ENCODE measurements at places on chromosomes 11 and 22. TPM values are rescaled to one million over a fixed set of nuclear protein-coding genes. Genes with fewer than 3 reads are reported as not detected.

DNA sequence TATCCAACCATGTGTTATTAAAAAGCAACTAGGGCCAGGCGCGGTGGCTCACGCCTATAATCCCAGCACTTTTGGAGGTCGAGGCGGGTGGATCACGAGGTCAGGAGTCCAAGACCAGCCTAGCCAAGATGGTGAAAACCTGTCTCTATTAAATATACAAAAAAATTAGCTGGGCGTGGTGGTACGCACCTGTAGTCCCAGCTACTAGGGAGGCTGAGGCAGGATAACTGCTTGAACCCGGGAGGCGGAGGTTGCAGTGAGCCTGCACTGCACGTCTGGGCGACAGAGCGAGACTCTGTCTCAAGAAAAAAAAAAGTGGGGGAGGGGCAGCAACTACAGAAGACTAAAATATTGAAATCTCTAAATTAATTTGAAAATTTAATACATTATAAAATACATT lies 18.4 kb downstream of the CHORDC1 start:
- no peak for DNase-seq

DNA sequence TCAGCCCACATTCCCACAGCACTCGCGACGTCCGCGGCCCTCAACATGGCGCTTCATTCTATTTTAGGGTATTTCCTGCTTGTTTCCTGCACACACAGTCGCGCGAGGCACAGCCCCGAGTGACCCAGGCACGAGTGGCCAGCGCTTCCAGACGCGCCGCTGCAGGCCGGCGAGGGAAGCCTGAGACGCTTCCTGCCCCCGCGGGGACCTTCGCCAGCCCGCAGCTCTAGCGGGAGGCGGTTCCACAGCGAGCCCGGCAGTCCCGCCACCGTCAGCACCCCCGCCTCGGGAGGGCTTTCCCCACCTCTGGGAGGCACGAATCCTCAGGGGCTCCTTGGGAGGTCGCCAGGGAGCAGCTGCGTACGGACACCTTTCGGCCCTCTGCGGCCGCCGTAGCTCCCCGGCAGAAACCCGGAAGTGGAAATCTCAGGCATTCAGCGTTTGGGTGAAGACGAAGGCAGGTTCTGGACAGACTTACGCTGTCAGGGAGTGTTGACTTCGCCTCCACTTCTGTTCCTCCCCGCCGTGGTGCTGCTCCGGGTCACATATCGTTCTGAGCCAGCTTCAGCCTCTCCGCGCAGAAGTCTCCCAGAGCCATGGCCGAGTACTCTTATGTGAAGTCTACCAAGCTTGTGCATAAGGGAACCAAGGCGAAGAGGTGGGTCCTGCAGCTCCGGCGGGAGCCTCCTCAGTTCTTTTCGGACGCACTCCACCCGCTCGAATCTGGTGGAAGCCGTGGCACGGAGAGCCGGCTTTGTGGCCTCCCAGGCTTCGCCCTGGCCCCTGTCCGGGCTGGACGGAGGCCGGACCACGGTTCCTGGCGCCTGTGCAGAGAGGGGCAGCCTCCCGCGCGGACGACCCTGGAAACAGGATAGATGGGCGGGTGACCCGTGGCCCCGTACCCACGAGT lies 2925.9 kb upstream of the OR11H1 start:
- DNase-seq: no peak

DNA sequence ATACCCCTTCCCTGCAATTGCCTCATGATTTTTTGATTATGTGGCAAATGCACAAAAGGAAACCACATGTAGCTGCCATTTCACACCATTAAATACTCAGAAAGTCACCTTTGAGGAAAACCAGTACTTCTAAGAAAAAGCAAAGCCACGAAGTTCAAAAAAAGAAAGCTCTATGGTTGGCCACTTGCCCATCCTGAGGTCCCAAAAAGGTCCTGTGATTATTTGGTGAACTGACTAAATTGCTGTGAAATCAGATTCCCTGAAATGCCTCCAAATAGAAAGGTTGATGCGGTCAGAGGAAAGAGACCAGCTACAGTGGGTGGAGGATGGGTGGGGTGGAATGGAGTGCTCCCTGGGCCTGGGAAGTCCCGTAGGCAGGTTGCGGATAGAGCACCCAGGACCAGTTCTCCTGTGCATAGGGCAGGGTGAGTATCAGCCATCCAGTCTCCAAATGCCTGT lies 26.9 kb downstream of the MRPL16 start:
- DNase-seq: no peak

- no peak for DNase-seq
Measured at GRCh38 chr11:32154275-32154674, 63.4 kb downstream of the RCN1 start.

- DNase-seq: no peak
Measured at GRCh38 chr22:46934746-46935491, 172.5 kb downstream of the TBC1D22A start.

DNA sequence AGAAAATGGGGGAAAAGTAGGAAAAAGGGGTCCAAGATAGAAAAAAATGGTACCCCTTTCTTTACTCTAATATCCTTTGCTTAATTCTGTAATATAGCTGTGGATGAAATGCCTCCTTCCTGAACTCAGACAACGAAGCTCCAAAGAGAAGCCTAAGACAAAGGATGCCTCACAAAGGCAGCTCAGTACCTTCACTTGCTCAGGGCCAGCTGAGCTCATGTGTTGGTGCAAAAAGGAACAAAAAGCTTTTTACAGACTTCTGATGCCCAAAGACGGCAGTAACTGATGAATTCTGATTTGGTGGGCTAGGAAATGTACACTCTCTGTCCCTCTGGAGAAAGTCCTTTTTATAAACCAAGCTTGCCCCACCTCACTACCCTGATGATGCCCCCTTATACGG lies 77.5 kb downstream of the DENND5A start:
- DNase-seq: no peak

- no peak for DNase-seq
Measured at GRCh38 chr11:38990139-38990538, 2392.1 kb upstream of the RAG2 start.

GRCh38 chr22:36577019-36577418 lies 48.1 kb upstream of the EIF3D start:
- no peak for DNase-seq

- no peak for DNase-seq
Measured at GRCh38 chr22:48097723-48098122, 1335.3 kb downstream of the TBC1D22A start.

DNA sequence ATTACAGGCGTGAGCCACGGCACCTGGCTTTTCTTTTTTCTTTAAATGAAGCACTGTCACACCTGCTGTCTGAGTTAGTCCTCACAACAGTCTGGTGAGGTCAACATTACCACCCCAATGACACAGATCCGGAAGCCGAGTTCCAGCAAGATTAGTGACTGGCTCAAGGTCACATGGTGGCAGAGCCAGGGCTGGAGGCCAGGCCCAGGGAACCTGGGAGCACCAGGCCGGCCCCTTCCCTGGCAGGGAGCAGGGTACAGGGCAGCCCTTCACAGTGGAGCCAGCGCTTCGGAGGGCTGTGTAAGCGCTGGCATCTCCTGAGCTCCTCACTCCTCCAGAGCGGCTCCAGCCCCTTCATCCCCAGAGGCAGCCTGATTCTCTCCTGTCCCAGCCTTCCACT lies 118.7 kb downstream of the ST3GAL4 start:
- DNase-seq: no peak

DNA sequence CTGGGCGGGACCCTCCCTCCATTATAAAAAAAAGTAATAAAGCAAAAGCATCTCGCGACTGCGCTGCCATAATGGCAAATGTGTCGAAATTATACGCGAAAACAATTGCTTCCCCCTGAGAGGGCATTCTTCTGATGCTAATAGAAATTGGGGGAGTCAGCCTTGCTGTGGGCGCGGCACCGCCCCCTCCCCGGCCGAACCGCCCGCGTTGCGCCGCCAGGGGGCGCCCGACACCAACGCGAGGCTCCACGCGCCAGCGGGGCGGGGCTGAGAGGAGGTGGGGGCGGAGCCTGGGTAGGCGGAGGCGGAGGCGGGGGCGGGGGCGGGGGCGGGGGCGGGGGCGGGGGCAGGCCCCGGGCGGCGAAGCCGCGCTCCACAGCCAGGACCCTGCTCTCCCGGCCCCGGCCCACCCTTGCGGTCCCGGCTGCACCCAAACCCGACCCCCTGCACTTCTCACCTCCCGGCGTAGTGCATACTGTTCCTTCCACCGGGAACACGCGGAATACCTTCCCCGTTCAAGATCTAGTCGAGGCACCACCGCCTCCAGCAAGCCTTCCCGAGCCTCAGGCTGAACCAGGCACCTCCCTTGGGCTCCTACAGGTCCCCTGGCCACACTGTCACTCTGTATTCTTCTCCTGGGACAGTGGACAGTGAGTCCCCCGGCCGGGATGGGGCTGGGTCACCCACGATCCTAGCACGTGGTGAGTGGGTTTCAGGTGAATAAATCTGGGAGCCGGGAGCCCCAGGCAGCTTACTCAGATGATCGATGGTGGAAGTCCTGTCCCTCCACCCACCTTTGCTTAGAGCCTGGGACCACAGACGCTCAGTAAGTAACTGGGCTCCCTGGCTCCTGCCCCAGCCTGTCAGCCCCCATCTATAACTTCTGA lies 15.5 kb upstream of the UPK3A start:
- DNase-seq: peak; percentile 74

GRCh38 chr11:63343130-63343529 lies 26.5 kb upstream of the SLC22A9 start:
- no peak for DNase-seq

DNA sequence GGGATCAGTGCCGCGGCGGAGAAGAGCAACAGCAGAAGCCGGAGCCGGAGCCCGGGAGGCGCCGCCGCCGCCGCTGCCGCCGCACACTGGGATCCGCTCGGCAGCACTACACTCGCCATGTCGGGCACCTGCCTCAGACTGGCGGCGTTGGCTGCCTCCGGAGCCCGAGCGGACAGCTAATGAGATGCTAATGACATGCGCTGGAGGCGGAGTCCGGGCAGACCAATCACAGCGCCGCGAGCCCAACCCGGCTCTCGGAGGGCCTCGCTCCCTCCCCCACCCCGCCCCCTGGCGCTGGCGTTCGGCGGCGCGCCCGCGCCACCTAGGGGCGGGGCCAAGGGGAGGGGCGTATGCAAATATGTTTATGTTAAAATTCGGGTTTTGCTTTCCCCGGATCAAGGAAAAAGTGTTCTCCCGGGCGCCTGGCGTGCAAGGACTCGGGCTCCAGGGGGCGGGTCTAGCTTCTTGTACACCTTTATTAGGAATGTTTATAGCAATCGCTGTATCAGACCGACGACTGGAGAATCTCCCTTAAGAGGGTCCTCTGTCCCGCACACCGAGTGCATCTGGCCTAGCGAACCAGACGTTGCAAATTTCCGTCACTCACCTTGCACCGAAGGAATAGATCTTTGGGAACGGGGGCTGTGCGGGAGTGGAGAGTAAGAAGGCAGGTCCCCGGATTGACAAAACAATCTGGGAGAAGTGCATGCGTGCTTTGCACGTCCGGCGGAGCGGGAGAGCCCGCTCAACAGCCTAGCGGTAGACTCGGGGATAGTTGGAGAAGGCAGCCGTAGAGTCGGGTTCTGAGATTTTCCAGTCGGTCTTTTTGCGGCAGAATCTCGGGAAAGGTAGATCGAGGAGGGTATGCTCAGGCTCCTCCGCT lies at the start of gene CADM1:
TSS of gene CADM1 (minus strand) at position 140 of the 883 bp plus-strand sequence.
- peak; percentile 92 for DNase-seq

DNA sequence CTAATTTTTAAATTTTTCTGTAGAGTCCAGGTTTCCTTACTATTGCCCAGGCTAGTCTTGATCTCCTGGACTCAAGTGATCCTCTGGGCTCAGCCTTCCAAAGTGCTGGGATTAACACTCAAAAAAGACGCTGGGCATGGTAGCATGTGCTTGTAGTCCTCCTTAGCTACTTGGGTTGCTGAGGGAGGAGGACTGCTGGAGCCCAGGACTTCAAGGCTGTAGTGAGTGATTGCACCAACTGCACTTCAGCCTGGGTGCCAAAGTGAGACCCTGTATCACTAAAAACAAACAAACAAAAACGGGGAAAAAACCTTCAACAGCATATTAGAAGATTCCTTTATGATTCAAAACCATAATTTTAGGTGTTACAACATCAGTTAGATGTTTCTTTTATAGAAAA lies 44.6 kb downstream of the RSF1 start:
- DNase-seq: no peak

GRCh38 chr11:9121469-9121796 lies 30.0 kb upstream of the SCUBE2 start:
- DNase-seq: no peak

GRCh38 chr22:45058622-45058912 lies 48.8 kb upstream of the PHF21B start:
- DNase-seq: no peak

- DNase-seq: no peak
Measured at GRCh38 chr11:257766-258493, 20.3 kb upstream of the NLRP6 start.

- no peak for DNase-seq
Measured at GRCh38 chr22:24989541-24989951, 37.0 kb downstream of the KIAA1671 start.

DNA sequence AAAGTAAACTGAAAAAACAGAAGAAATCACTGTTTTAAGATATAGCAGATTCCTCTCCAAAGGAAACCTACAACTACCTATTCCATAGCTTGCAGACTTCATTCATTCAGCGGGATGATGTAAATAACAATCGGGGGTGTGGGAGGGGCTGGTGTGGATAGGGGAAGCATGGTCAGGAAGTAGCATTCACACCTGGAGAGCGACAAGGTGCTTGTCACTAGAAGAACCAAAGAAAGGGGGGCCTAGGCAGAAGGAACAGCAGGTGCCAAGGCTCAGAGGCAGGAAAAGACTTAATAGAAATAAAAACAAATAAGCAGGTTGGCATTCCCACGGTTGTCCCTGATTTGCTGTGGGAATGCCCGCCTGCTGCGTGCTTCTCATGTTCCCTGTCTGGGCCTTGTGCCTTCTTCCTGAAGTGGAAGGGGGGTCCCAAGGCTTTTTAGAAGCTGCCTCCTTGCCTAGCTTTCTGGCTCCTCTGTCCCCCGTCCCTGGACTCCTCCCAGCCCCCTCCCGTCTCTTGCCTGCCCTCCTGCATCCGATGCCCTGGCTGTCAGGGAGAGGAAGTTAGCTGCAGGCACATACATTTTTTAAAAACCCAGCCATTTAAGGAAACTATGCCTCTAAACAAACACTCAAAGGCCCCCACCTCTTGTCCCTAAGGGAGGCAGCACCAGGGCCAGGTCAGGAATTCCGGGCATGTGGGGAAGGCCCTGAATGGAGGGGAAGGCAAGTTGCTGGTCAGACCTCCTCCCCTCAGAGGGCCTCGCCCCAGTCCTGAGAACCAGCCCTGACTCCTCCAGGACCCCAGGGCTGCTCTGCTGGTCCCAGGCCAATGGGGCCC lies 54.7 kb upstream of the PRDM11 start:
- DNase-seq: no peak

- no peak for DNase-seq
Measured at GRCh38 chr11:17351172-17351509, 459 bp upstream of the NCR3LG1 start.

GRCh38 chr11:108902027-108902469 lies 237.2 kb downstream of the DDX10 start:
- DNase-seq: no peak

B4GALNT4 gene
- 83.9 TPM for polyA plus RNA-seq

CYP2D6 gene
- polyA plus RNA-seq: 3.4 TPM

NECTIN1 gene
- 45.6 TPM for polyA plus RNA-seq

PLEKHB1 gene
- 16.6 TPM for polyA plus RNA-seq

SLC22A12 gene
- polyA plus RNA-seq: 5.3 TPM

RAB36 gene
- 17.2 TPM for polyA plus RNA-seq

ADAMTS8 gene
- 3.4 TPM for polyA plus RNA-seq

Data from right renal pelvis (tissue), 4 donors.